AG04450 (cell line): ENCODE measurements at places on chromosomes 6 and 20. TPM values are rescaled to one million over a fixed set of nuclear protein-coding genes. Genes with fewer than 3 reads are reported as not detected.

- peak; percentile 89 for DNase-seq
Measured at GRCh38 chr6:422433-423054, 31.0 kb downstream of the IRF4 start.

- DNase-seq: no peak
Measured at GRCh38 chr20:16711661-16712258, 18.1 kb upstream of the SNRPB2 start.

RCAN2 gene
- polyA plus RNA-seq: 0.11 TPM in 2 replicates

- no peak for DNase-seq
Measured at GRCh38 chr6:162377735-162378134, 349.8 kb downstream of the PRKN start.

- no peak for DNase-seq
Measured at GRCh38 chr6:11233673-11234573, 1.5 kb upstream of the NEDD9 start.

RIPOR3 gene
- 11.5 and 15.2 TPM in 2 replicates for polyA plus RNA-seq

GRCh38 chr6:145206247-145206907 lies 528.9 kb downstream of the EPM2A start:
- DNase-seq: no peak

- no peak for DNase-seq
Measured at GRCh38 chr6:84462698-84463097, 235.3 kb upstream of the CEP162 start.

MGME1 gene
- polyA plus RNA-seq: 9.9 and 13.5 TPM in 2 replicates

- DNase-seq: no peak
Measured at GRCh38 chr6:20778912-20779311, 244.7 kb downstream of the CDKAL1 start.

DNA sequence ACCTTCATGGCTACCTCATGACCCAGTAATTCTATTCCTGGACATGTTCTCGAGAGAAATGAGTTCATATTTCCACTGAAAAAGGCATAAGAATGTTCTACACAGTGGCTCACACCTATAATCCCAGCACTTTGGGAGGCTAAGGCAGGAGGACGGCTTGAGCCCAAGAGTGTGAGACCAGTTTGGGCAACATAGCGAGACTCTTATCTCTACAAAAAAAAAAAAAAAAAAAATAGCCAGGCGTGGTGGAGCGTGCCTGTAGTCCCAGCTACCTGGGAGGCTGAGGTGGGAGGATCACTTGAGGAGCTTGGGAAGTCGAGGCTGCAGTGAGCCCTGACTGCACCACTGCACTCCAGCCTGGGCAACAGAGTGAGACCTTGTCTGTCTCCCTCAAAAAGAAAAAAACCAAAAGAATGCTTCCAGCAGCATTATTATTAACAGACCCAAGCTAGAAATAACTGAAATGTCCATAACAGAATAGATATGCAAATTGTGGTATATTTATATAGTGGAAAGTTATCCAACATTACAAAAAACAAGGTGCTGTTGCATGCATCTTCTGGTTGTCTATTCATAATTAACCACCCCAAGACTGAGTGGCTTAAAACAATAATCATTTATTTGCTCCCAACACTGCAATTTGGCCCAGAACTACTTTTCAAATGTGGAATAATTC lies 9.4 kb upstream of the RAB44 start:
- DNase-seq: no peak

- peak; percentile 93 for DNase-seq
Measured at GRCh38 chr6:32969685-32970412, 1.5 kb downstream of the BRD2 start.

RBM24 gene
- 9.1 and 11.3 TPM in 2 replicates for polyA plus RNA-seq

DNA sequence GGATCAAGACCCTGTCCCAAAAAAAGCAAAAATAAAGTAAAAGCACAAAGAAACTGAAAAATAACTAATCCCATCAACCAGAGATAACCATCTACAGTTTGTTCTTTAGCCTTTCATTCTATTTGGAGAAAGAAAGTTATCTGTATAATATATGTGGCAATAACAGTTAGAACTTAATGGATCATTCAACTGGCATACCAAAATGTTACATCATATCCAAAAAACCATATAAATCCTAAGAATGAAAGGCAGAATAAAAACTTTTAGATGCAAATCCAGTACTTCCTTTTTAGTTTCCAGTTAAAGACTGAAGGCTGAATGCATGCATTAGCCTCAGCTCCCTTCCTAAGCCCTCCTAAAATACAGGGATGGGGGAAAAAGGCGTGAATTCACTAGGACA lies 25.2 kb downstream of the ILRUN start:
- no peak for DNase-seq

MAP3K7 gene
- polyA plus RNA-seq: 40.1 and 52.4 TPM in 2 replicates

DNA sequence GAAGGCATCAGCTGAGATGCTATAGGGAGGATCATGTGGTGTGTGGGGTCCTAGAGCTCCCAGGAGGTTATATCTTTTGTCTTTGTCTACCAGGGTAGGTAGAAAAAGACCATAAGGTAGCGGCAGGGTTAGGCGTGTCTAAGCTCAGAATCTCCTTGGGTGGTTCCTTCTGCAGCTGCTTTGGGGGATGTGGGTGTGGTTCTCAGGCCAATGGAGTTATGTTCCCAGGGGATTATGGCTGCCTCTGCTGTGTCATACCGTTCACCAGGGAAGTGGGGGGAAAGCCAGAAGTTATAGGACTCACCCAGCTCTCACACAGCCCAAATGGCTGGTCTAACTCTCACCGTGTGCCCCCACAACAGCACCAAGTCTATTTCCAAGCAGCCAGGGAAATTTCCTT lies 107.4 kb upstream of the ADGRB3 start:
- no peak for DNase-seq

DNA sequence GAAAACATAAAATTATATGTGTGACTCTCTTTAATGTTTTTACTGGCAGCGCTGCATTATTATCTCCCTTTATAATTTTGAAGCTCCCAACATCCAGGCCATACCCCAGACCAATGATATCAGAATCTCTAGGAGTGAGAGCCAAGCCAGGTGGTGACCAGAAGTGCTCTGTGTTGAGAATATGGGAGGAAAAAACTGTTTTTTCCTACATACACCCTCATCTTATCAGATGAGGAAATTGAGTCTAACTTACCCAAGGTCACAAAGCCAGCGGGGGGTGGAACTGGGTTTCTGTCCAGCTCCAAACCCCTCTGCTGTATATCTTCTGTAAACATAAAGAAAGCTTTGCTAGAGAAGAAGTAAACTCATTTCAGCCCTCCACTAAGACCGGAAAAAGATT lies 42.5 kb downstream of the LY86 start:
- DNase-seq: no peak

MEI4 gene
- not detected in 2 replicates for polyA plus RNA-seq

- DNase-seq: no peak
Measured at GRCh38 chr6:20948556-20948955, 414.3 kb downstream of the CDKAL1 start.

DNA sequence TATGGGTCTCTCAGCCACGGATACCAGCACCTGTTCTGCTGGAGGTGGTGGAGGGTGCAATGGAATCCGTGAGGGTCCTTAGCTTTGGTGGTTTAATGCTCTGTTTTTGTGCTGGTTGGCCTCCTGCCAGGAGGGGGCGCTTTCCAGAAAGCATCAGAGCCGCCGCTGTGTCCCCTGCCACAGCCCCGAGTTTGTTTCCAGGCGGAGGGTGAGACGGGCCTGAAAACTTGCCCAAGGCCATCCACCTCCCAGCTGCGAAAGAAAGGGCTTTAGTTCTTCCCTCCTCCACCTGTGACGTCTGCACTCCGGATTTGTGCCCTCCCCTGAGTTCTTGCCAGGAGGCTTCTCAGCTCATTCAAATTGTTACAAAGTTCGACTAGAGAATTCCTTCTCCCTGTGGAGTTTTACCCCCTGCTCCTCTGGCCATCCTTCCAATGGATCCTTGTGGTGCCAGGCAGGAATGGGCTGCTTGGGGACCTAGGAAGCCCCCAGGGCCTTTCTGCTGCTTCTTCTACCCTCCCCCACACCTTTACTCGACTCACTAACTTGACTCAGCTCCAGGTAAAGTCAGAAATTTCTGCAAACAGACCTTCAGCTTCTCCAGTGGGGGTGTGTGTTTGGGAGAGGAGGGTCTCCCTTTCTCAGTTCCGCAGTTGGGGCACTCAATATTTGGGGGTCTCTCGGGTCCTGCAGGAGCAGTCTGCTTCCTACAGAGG lies 873.7 kb downstream of the KIF16B start:
- no peak for DNase-seq

- DNase-seq: no peak
Measured at GRCh38 chr6:31585491-31585890, 586 bp upstream of the LST1 start.

RAET1L gene
- not detected in 2 replicates for polyA plus RNA-seq

DNA sequence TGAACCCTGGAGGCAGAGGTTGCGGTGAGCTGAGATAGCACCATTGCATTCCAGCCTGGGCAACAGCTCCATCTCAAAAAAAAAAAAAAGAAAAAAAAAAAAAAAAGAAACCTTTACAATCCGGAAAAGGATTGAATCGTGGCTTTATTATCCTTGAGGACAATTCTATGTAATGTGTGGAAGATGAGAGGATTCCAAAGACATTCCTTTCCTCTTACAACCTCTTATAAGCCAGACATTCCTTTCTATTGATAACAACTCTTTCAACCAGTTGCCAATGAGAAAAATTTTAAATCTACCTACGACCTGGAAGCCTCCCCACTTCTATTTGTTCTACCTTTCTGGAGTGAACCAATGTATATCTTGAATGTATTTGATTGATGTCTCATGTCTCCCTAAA lies 91.2 kb upstream of the EEF1E1 start:
- no peak for DNase-seq

KIF25 gene
- not detected in 2 replicates for polyA plus RNA-seq

- DNase-seq: no peak
Measured at GRCh38 chr20:58331961-58332551, 22.5 kb downstream of the RAB22A start.

DNA sequence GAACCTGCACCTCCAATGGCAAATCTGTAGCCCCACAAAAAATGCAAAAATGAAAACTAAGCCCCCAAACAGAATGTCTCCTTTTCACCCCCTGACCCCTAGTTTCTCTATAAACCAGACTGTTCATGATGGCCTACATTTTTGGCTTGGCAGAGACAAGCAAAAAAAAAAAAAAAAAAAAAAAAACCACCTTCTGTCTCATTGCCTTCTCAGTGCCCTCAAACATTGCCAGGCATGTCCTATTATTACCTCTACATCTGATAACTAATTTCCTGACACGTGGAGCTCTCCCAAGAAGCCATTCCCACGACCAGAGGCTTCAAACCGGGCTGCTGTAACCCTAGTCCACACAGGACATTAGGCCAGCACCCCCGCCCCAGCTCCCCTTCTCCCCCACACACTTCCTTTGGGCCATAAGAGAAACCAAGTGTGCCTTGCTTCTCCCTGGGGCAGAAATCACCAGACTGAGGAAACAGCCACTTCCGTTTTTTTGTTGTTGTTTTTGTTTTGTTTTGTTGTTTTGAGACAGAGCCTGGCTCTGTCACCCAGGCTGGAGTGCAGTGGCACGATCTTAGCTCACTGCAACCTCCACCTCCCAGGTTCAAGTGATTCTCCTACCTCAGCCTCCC lies 65.4 kb downstream of the GPR6 start:
- DNase-seq: no peak

DNA sequence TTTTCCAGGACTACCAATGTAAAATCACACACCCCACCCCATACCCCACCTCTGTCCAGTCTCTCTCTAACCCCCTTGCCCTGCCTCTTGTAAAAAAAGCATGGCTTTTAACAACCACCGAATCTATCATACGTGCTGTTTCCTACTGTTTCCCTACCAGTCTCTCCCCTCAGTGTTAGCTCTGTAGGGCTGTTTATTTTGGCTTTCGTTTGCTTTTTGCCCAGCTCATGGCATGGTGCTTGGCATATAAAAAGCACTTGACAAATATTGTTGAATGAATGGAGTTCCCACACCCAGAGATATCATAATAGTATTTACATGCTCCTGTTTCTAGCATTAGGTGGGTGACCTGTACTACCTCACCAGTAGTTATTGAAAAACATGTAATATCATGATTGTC lies 148.2 kb downstream of the OPRM1 start:
- no peak for DNase-seq

ZC2HC1B gene
- not detected in 2 replicates for polyA plus RNA-seq

DNA sequence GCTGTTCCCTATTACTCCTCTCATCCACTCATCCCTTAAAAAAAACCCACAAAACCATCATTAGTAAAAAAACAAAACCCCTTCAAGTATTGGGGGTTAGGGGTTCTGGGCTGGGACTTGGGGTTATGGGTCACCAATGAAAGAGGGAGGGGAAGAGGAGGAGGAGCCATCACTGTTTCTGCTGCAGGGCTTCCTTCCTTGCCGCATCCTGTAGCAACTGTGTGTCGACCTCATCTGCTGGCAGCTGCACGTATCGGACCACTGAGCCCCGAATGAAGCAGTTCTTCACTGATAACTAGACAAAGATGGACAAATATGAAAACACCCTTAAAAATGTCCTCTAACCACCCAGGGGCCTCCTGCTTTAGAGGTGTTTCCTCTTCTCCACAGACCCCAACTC lies 2.0 kb upstream of the VARS1 start:
- DNase-seq: no peak

- no peak for DNase-seq
Measured at GRCh38 chr6:156587071-156587470, 190.1 kb upstream of the ARID1B start.

GRCh38 chr6:3805448-3806123 lies 43.6 kb upstream of the FAM50B start:
- DNase-seq: no peak

RHAG gene
- not detected in 2 replicates for polyA plus RNA-seq
